Activated naive CD8-positive, alpha-beta T cell treated with anti-CD3 and anti-CD28 coated beads, Interleukin-2, amount 50 U/mL, for 16 hours (primary cell): ENCODE measurements at places on chromosomes 7 and 10.
A peak's percentile ranks its signal among the peaks of the same experiment; 100 is the strongest.

DNA sequence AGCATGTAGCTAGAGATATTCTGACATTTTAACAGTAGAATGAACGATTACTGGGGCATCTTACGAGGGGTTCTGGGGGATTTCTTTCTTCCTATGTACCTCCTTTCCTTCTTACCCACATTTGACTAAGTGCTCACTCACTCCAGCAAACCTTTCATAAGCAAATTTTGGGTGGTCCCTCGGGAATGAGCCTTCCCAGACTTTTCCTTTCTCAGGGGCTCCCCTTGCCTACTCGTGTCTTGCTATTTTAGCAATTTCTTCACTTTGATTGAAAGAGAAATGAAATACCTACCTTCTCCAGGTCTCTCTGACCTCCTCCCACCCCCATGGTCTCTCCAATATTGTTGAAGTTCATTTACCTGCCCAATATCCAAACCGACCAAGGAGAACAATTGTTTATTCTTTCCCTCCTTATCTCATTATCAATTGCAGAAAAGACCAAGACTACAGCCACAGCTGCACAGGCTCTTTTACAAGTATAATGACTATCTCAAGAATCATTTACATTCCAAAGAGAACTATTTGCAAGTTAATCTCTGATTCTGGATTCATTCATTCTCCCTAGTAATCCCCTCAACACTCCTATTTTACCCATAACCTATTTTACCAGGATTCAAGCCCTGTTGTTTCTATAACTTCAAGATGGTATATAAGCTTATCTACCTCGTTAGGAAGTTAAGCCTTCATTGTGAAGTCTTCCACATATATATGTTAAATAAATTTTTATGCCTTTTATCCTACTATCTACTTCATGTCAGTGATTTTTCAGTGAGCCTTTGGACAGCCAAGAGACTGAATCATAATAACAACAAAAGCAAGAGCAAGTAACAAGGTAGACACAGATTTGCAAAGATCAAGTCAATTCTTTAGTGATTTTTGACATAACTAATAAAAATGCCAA lies 480.6 kb downstream of the IPMK start:
- no peak for DNase-seq

- DNase-seq = no peak
Measured at GRCh38 chr7:75662579-75663301, 76.0 kb downstream of the HIP1 start.

DNA sequence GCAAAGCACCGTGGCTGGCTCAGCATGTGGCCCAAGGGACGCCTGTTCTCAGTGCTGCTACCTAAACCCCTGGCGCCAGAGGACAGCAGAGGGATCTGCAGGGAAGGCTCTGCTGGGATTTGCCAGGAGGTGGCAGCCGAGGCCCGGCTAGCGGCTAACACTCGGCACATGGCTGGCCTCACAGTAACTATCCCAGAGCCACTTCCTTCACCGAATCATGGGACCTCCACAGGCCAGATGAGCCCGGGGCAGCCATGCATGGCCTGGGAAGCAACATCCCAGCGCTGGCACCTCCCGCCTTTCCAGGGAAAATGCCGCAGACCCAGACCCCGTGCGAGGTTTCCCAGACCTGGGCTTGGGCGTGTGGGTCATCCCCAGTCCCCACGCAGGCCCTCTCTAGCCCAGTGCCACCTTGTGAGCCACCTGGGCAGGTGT lies 36.4 kb downstream of the DPYSL4 start:
- DNase-seq = peak; percentile 25

GRCh38 chr7:123616223-123616622 lies 14.6 kb downstream of the ASB15 start:
- no peak for DNase-seq

DNA sequence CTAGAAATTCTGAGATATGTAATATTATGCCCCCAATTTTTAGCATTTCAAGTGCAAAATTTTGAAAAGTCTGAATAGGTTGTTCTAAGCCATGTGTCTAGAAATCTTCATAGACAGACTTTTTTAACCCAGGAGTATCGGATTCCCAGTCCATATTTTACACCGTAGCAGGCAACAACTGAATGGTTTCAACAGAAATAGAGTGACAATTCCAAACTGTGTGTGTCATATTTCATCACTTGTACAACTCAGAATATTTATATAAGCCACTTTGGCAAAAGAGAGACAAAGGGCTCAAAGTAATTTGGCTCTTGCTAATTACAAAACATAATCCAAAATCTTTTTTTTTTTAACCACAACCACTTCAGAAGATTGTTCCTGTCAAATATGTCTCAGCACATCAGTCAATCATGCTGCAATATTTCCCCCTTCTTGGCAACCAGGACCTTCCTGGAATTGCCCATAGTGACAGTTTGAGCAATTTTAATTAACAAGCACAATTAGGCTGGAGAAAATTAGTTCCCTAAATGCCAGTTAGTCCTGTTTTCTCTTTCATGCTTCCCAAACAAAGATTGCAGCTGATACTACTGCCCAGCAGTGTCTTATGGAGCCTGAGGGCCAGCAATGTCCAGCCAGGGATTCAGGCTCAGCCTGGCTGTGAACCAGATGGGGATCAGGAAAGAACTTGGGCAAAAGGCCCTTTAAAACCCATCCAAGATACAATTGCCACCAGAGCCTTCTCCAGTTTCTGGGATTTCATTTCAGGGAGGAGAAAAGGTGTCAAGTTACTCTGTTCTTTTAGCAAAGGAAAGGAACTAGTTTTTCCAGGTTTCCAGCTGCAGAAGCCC lies 533.3 kb upstream of the GHITM start:
- DNase-seq = no peak

DNA sequence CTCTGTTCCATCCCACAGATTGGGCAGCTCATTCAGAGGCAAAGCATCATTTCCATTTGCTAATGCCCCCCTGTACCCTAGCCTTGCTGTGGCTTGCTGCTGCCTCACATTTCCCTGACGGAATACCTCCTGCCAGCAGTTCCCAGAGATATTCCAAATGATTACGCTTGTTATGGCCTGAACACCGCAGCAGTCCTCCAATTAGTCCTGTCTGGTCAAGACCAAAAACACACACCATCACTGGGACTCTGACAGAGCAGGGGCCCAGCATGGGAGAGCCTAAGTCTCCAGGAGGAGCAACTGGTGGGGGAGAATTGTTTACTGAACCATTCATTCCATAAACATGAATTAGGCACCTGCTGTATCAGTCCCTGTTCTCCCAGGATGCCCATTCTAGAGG lies 6.1 kb downstream of the OGDHL start:
- no peak for DNase-seq

GRCh38 chr10:74500816-74501215 lies 325.6 kb upstream of the KAT6B start:
- DNase-seq = no peak

GRCh38 chr7:42590771-42591310 lies 321.0 kb downstream of the C7orf25 start:
- no peak for DNase-seq

- DNase-seq = no peak
Measured at GRCh38 chr7:66162622-66163021, 42.5 kb upstream of the TPST1 start.
